ENCODE measurements at places on chromosomes 4 and X.

DNA sequence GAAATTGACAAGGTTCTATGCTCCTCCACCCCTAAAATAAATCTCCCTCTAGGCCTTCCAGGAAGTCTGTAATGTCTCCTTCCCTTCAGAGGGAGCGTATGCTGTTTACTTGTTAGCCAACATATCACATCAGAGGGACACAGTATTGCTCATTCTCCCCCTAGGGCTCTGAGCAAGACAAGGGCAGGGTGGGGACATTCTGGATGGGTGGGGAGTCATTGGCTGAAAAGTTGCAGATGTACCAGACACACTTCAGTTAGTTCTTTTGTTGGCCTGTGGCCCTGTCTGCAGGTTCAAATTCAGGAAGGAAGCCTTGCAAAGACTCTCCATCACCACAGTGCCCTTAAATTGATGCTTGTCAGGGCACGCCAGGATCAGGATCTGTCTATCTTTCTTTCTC lies 106.3 kb upstream of the TEX13D start:
- no peak for DNase-seq

GRCh38 chr4:187798385-187798784 lies 197.2 kb upstream of the ZFP42 start:
- no peak for DNase-seq

GRCh38 chr4:11605597-11605996 lies 176.9 kb upstream of the HS3ST1 start:
- no peak for DNase-seq

DNA sequence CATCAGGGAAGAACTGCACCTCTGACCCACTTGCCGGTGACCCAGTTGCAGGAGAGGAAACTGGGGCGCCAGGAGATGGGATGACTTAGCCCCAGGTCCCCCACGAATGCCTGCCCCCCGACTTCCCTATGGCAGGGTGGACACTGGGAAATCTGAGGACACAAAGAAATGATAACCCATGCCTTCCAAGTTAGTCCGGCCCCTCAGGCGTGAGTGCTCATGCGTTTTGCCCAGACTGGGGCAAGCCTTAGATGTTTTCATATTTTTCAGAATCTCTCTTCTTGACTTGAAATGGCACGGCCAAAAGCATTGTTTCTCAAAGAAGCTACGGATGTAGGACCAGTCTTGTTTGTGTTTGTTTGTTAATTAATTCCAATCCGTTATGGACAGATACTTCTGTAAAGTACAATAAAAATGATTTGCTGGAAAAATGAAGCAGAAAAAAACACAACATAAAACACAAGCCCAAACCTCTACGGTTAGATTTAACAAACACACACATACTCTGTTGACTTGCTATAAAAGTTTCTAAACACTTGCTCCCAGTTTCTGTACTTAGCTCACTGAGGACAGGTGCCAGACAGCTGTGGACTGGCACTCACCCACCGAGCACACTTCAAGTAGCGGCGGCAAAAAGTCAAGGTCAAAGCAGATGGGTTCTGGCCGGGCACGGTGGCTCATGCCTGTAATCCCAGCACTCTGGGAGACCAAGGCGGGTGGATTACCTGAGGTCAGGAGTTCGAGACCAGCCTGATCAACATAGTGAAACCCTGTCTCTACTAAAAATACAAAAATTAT lies 341.5 kb downstream of the BCOR start:
- DNase-seq: no peak
